Muscle of back (tissue), 13 donors: ENCODE measurements at places on chromosomes 7 and 10.
A peak's percentile ranks its signal among the peaks of the same experiment; 100 is the strongest.

DNA sequence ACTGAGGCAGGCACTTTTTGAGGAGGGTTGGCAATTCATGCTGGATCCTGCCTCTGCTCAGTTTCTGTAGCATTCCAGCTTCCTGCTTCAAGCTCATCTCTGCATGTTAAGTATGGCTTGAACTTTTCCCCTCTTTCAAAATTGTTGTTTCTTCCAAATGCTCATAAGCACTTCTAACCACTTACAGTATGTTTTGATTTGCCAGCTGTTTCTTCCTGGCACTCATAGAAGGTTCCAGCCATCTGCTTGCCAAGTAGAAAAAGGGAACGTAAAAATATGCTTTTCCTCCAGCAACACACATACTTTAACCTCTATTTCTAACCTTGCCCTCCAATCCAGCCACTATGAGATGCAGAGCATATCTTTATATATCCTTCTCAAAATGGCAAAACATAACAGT, 692.6 kb upstream of the COBL start:
- DNase-seq = no peak

DNA sequence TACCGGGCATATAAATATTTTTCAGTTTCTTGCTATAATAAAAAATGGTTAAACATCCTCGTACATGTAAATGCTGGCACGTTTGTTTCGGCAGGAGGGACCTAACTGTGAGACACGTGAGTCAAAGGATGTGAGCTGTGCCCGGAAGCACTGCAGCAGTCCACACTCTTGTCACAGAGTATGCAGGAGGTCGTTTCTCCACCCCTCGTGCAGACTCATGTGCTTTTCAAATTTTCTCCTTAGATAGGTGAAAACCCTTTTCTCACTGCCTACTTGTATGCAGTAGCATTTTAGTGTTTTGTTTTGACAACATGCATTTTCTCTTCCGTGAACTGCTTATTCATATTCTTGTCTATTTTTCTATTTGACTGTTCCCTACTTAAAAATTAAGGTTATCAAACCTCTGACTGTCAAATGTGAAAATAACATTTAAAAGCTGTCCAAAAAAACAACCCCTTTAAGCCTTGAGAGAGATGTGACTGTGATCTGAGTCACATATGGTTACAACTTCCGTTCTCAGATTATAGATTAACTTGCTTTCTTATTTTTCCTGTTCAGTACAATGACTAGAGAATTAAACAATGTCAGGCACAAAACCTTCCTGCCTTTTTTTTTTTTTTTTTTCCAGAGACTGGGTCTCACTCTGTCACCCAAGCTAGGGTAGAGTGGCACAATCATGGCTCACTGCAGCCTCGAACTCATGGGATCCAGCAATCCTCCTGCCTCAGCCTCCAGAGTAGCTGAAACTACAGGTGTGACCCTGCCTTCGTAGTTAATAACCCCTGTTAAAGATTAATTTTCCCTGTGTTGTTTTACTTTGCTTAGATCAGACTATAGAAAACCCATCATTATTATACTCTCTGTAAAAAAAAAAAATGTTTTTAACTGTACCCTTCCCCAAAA, 45.1 kb downstream of the DPY19L1 start:
- DNase-seq = no peak

GRCh38 chr10:104642658-104643302, 1.7 kb downstream of the SORCS3 start:
- DNase-seq = no peak

- DNase-seq = no peak
These were observed 6.1 kb upstream of the GUSB start for GRCh38 chr7:65988084-65988483.

DNA sequence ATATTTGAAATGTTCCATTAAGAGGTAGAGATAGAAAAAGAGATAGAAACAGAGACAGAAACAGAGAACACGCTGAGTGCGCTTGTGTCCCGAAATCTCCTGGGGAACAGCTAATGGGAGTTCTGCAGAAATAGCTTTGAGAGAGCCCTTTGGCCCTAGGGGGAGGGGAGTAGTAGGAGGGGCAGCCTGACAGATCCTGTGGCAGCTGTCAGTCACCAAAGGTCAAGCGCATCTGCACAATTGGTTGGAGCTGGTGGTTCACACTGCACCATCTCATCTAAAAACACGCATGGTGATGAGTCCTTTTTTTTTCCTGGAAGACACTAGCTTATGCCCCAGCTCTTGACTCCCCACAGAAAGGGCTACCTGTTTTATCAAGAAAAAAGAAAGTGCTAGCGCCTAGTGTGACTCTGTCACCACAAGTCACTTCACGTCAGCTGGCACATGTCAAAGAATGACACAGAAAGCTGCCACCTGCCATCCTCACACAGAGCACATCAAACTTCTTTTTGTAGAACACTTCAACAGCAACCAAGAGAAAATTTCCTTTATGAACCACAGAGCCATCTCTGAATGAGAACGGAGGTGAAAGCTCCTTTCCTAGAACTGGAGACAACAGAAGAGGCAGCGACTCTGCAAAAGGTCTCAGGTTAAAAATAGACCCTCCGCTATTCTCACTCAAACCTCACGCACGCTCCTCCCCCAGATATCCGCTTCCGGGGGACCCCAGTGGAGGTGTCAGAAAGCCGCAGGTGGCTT, 125.7 kb downstream of the GFRA1 start:
- no peak for DNase-seq

DNA sequence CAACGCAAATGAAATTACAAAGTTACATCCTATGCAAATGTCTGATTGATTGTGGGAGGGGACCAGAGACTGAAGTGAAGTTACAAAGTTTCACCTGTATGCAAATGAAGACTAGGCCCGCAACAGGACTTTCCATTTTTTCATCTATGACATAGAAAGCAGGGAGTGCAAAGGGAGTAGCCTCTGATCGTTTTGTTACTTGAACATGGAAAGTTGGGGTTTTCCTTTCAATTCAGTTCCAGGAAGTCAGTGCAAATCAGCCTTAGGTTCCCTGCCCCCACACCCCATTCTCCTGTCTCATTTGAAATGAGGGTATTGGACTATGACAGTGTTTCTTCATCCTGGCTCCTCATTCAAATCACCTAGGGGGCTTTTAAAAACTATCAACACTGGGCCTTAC, 96.9 kb upstream of the HABP2 start:
- no peak for DNase-seq

- peak; percentile 7 for DNase-seq
These were observed 142.0 kb downstream of the DOCK1 start for GRCh38 chr10:127046975-127047877.

- DNase-seq = no peak
These were observed 66.0 kb downstream of the ELMO1 start for GRCh38 chr7:37382546-37383088.

- DNase-seq = no peak
These were observed 43.8 kb upstream of the ARL4A start for GRCh38 chr7:12643644-12644043.

GRCh38 chr10:26550774-26551526, 112.8 kb downstream of the APBB1IP start:
- DNase-seq = no peak

DNA sequence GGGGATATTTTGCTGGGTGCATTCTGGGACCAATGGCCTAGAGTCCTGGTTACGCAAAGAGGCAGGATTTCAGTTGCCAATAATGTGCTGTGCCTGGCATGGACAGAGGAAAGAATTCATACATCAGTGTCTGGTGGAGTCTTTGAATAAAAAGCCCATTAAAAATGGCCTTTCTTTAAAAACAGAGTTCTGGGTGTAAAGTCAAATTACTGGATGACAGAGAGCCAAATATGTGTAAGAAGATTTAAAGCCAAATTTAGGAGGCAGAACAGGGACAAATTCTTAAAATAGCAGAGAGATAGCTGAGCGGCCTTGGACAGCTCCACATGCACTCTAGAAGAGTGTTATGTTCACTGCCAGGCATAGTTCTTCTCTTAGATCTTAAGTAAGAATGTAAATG, 60.8 kb upstream of the MEOX2 start:
- no peak for DNase-seq

- no peak for DNase-seq
These were observed 258.7 kb downstream of the SORCS3 start for GRCh38 chr10:104899779-104900178.

DNA sequence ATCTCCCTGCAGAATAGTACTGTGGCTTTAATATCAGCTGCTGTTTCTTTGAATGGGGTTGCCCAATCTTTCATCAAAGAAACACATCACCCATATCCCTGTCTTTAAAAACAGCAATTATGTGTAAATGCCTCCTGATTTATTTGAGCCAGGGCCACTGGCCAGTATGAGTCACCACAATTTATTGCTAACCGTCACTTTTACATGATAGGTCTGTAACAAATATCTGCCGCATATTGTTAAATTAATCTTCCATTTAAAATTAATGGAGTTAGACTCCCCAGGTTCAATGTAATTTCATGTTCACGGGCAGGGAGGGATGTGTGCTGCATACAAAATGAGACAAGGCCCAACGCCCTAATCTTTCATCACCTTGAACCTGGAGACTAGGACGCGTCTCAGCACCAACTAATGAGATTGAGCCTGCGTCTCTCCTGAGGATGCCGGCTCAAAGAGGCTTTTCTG, 673.4 kb downstream of the AUTS2 start:
- DNase-seq = no peak

GRCh38 chr10:129494740-129495139, 27.7 kb downstream of the MGMT start:
- DNase-seq = no peak

DNA sequence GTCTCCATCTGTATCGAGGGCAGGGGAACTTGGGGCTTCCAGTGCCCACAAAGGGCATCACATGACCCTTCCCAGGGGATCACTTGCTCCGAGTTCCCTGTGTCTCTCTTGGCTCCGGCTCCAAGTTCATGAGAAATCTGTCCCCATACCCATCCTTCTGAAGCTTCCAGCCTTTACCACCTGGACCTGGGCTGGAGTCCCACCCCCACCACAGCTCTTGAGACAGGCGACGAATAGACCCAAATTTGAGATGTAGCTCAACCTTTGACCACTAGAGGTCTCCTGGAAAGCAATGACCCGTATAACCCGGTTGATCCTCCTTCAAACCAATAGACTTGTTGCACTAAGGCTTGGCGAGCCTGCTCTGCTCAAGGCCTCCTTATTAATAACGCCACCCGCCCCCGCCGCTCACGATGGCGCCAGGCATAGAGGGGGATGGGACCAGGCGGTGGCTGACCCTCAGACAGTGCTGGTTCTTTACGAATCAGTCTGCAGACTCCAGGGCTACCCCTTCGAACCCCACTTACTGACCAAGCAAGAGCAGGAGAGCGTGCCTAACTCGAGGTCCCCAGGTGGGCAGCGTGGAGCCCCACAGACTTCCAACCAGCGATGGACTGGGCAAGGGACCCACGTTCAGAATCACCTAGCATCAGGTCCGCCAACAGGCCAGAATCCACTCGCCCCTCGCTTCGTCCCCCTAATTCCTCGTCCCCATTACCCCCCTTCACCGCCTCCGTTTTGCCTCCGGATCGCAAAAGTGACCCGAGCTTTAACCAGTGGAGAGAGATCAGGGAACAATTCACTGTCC, 4.4 kb upstream of the ARID5B start:
- DNase-seq = peak; percentile 87

GRCh38 chr7:28957064-28957750, 923 bp downstream of the TRIL start:
- DNase-seq = peak; percentile 86

DNA sequence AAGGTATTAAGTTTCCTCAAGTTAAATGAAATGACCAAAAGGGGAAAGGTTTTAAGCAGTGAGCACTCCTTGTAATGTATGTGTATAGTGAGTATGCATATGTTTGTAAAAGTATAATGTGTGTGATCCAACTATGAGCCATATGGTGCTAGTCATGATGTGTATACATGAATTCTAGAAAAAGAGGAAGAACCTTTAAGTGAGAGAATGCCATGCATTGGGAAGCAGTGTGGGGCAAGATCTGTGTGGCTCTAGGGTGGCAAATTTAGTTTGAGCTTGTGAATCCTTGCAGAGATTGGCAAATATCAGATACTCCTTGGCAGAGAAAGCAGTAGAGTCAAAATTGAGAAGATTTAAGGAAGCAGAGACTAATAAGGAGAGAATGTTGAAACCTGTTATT, 435.0 kb downstream of the AUTS2 start:
- no peak for DNase-seq

- DNase-seq = peak; percentile 86
These were observed 174.9 kb upstream of the NRP1 start for GRCh38 chr10:33509231-33509831.

- no peak for DNase-seq
These were observed 166.3 kb upstream of the AHR start for GRCh38 chr7:17131983-17132655.

DNA sequence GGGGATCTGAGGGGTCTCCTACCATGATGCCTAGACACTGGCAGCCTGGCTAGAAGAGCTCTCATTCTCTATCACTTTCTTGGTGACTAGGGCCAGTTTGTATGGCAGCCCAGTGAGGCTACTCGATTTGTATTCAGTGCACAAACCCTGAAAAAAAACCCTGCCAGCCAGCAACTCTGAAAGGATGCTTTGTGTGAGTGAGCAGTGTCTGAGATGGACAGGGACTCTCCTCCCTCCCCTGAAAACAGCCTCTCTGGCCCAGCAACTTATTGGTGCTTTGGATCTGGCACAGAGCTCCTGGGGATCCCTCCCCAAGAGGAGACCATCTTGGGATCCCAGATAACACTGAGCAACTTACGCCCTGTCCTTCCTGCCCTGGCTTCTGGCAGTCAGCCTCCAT, 10.8 kb upstream of the LRRC4 start:
- DNase-seq = no peak

DNA sequence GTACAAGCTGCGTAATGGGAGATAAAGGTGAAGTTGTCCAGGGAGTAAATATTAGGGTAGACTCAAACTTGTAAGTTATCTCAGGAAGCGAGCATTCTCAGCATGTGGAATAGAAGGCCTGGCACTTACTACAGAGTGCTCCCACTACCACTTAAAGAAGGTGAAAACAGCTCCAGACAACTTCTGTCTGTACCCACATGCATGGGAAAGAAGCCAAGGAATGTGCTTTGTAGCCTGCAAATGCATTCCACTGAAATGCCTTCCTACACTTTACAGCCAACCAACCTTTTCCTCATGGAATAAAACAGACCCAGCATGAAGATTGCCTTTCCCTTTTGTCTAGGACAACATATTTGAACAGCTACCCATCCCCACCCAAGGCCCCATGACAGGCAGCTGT, 45.4 kb upstream of the NPSR1 start:
- DNase-seq = peak; percentile 3

- no peak for DNase-seq
These were observed 1063.4 kb upstream of the GHITM start for GRCh38 chr10:83075815-83076355.

DNA sequence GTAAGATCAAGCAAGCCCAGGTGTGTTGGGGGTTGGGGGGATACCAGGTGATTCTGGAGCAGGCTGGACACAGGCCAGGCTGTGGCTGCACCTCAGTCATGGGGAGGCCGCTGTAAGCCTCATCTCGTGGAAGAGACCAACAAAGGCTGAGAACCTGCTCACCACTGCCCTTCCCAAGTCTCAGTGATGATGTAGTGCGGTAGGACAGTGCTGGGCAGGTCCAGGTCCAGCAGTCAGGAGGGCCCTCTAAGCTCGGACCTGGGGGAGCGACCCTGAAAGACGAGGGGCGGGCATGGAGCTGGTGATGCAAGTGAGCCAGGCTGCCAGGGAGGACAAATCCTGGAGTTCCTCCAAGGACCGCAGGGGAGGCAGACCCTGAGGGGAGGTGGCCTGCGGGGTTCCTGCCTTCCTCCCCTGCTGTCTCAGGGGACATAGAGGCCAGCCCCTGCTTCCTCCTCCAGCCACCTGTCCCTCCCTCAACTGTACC, 3.3 kb upstream of the PWWP2B start:
- DNase-seq = no peak
